ENCODE measurements at places on chromosomes 1 and 21. TPM values are rescaled to one million over a fixed set of nuclear protein-coding genes. Genes with fewer than 3 reads are reported as not detected.

- peaks cover 4% of the 10 kb centered on the region for H3K4me1 ChIP-seq
- no peaks in the 10 kb centered on the region for H3K36me3 ChIP-seq
- peaks cover 4% of the 10 kb centered on the region for H3K27me3 ChIP-seq
- no peak overlapping the region for H3K4me3 ChIP-seq
- peak; percentile 56 for DNase-seq
Measured at GRCh38 chr1:203038891-203039608, 12.8 kb downstream of the PPFIA4 start.

- no peak for DNase-seq
- H3K27ac ChIP-seq, result peak overlapping the region; percentile 96
- peaks cover 25% of the 10 kb centered on the region for H3K36me3 ChIP-seq
- no peaks in the 10 kb centered on the region for H3K27me3 ChIP-seq
Measured at GRCh38 chr1:149843431-149844041, 55.8 kb upstream of the BOLA1 start.

DNA sequence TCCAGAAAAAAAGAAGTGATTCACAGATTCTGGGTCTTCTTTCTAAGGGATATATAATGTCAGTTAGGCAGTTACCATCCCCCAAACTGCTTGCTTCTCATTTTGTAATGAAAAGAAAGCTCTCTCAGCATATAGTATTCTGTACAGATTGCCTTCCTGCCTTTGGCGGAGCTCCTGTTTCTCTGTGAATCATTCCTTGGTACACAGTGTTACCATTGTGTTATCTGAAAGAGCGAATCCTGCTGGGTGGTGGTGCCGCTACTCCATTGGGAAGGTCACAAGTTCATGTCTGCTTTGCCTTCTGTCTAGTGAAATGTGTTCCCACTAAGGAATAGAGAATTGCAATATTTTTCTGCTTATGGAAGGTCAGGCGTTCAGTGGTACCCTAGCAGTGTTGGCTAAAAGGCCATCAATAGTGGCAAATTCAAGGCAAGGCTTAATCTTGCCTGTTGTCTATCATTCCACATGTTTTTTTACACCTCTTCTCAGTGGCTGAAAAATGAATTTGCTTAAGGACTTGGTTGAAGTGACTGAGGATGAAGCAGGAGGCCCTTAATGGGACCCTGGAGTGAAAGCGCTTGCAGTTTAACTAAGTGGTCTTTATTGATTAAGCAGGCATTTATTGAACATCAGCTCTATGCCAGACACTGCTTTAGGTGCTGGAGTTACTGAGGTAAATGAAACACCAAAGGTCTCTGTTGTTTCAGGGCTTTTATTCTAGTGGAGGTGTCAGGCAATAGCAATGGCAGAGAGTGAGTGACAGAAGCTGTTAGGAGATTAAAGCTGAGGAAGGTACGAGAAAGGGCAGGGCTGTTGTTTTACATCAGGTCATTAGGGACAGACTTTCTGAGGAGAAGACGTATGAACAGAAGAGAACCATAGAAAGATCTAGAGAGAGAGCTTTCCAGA is 186.7 kb downstream of the PDE4B start:
- no peak overlapping the region for H3K4me3 ChIP-seq
- no peaks in the 10 kb centered on the region for H3K36me3 ChIP-seq

DNA sequence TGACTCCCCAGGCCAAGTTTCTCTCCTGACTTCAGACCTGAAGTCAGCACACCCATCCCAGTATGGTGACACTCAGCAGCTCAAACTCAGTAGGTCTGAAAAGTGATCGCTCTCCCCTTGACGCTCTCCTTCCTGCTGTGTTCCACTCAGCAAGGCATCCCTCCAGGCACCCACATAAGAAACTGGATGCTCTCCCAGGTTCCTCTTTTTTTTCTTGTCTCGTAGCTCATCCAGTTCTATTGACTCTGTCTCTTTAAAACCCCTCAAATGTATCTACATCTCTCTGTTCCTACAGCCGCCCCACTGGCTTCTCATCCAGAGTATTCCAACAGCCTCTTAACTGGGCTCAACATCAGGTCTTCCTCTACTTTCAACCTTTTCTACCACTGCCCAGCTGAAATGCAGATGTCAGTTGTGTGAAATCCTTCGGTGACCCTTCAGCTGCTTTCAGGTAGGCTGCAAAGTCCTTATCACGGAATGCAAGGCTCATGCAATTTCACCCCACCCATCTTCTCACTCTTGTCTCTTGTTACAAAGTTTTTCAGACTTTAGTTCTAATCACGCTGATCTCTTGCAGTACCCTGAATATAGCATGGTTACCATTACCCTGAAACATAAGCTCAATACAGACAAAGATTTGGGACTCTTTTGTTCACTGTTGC is 286.2 kb upstream of the POU3F1 start:
- no peaks in the 10 kb centered on the region for H3K36me3 ChIP-seq
- no peaks in the 10 kb centered on the region for H3K4me1 ChIP-seq
- no peak overlapping the region for H3K27ac ChIP-seq

DNA sequence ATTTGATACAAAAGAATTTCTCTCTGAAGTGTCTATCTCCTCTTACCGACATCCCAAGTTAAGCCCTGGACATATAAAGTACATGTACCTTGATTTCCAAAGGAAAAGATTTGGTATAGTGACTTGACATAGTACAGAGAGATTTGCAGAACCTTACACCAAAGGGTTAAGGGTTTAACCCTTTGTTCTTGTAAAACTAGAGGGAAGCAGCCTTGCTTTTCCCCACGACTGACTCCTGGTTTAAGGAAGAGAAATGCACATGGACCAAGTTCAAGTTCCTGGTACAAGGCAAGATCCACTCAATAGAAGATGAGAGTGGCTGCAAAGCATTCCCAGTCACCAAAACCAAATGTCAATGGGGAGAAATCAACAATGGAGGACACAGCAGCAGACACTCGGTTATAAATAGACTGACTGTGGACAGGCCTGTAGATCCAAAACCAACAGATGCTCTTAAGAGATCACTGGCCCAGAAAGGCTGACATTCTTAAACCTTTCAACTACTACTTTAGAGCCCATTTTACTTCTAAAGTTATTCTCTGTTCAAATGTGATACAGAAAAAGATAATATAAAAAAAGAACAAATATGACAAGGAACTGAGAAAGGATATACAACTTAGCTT is 69.4 kb downstream of the PUM1 start:
- H3K36me3 ChIP-seq, result peaks cover 89% of the 10 kb centered on the region
- H3K4me3 ChIP-seq, result no peak overlapping the region
- no peak for DNase-seq
- H3K4me1 ChIP-seq, result peaks cover 55% of the 10 kb centered on the region

- no peak overlapping the region for H3K27ac ChIP-seq
- DNase-seq, result no peak
- no peaks in the 10 kb centered on the region for H3K36me3 ChIP-seq
Measured at GRCh38 chr1:247551721-247552120, 2.8 kb downstream of the GCSAML start.

DNA sequence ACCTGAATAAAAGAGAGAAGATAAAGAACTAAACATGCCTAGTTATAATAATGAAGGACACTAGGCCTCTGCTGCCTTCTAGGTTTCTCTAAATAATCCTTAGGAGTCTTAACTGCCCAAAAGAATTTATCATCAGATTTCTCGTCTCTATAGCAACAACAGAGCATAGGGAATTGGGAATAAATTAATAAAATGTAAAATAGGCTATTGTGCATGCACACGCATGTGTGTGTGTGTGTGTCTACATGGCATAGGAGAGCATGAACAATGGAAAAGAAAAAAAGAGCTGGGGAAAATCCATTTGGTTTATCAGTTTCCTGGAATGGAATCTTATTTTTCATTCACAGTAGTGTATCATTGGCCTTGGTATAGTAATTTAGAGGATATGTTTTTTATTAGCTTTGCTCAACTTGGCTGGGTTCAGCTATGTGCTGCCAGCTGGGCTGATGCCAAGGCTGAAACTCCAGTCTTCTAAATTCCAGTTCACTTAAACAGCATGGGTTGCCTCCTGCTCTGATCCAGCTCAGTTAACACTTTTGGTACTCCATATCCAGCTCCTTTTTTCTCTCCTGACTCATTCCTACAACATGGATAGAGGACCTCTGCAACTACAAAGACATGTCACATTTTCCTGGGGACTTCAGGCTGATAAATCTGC is 80.6 kb upstream of the SLFNL1 start:
- H3K27ac ChIP-seq, result no peak overlapping the region
- H3K4me1 ChIP-seq, result no peaks in the 10 kb centered on the region
- DNase-seq, result no peak

- H3K36me3 ChIP-seq, result peaks cover 76% of the 10 kb centered on the region
- H3K4me3 ChIP-seq, result no peak overlapping the region
- peaks cover 38% of the 10 kb centered on the region for H3K4me1 ChIP-seq
- no peaks in the 10 kb centered on the region for H3K27me3 ChIP-seq
- H3K27ac ChIP-seq, result peak overlapping the region; percentile 92
Measured at GRCh38 chr1:25973610-25974321, 24.1 kb downstream of the PAFAH2 start.

DNA sequence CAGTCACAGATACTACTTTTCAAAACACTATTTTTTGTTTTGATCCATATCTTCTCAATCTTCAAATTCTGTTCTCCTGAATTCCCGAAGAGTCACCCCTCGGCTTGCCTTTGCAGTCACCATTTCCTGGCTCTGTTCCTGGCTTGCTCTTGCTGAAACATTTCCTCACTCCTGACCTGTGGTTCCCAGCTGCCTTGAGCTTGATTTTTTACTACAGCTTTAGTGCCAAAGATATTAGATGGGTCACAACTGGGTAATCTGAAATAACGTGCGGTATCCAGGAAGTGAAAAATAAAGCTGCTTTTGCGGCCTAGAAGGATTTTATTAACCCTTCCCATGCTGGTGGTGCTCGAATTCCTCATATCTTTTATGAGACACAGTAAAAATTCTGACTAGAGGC is 318.8 kb downstream of the PCP4 start:
- no peaks in the 10 kb centered on the region for H3K27me3 ChIP-seq
- H3K4me3 ChIP-seq, result no peak overlapping the region
- DNase-seq, result no peak
- H3K27ac ChIP-seq, result no peak overlapping the region
- H3K36me3 ChIP-seq, result no peaks in the 10 kb centered on the region

DNA sequence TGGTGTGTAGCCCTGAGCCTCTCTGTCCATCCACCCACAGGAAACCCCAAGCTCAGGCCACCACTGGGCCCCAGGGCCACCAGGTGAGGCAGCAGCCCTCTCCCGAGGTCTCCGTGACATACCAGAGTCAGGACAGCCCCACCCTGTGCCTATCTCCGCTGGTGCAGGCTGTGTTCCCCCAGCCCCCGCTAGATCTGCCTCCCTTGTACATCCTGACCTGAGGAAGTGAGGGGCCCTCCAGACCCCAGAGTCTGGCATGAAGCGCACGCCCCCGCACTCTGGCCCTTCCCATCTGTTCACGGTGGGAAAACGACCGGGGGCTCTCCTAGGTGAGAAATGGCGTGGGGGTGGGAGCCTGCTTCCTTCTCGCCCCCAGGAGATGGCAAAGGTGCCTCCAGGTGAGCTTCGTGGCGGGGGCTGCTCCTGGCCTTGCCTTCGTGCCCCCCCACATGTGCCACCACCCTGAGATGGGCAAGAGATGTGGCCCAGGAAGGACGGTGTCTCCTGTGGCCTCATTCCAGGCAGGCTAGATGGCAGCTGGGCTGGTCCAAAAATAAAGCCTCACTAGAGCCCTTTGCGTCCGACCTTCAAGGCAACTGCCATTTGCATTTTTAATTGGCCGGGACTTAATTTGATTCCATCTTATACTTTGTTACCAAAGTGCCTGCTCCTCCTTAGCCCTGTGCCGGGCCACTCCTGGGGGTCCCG is 3.1 kb downstream of the GABRD start:
- H3K27ac ChIP-seq, result no peak overlapping the region
- H3K27me3 ChIP-seq, result peaks cover 46% of the 10 kb centered on the region
- H3K4me1 ChIP-seq, result peaks cover 7% of the 10 kb centered on the region
- H3K36me3 ChIP-seq, result no peaks in the 10 kb centered on the region
- no peak overlapping the region for H3K4me3 ChIP-seq
- no peak for DNase-seq

DNA sequence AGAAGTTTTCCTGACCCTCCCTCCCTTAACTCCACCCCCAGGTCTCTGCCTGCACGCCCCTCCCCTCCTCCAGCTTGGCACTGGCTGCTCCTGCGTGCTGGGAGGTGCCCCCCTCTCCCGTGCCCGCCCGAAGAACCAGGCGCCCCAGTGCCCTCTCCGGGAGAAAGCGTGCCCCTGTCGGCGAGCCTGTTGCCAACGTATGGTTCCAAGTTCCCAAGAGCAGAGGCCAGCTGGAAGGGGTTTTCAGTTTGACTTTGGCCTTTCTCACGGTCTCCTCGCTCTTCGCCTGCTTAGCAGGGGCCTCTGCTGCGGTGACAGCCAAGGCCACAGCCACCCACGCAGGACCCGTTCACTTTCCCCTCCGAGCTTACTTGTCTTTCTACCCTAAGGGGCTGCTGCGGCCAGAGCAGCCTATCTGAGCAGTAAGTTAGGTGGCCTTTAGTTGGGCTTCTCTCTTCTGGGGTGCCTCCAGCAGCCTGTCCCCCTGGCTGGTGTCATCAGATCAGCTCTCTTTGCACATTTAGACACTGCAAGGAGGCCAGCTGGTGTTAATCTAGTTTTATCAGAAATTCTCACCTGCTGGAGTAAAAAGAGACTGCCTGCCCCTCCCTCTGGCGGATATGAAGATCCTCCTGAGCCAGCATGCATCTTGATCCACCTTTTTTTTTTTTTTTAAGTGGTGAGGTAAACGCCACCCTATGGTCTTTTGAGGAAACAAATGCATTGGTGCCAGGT is 1.5 kb downstream of the STUM start:
- peak overlapping the region; percentile 87 for H3K4me3 ChIP-seq
- no peaks in the 10 kb centered on the region for H3K36me3 ChIP-seq
- peaks cover 17% of the 10 kb centered on the region for H3K27me3 ChIP-seq
- DNase-seq, result peak; percentile 28
- H3K4me1 ChIP-seq, result peaks cover 18% of the 10 kb centered on the region

- H3K4me3 ChIP-seq, result no peak overlapping the region
- no peak overlapping the region for H3K27ac ChIP-seq
- DNase-seq, result no peak
Measured at GRCh38 chr1:224632921-224633321, 16.8 kb downstream of the CNIH3 start.

DNA sequence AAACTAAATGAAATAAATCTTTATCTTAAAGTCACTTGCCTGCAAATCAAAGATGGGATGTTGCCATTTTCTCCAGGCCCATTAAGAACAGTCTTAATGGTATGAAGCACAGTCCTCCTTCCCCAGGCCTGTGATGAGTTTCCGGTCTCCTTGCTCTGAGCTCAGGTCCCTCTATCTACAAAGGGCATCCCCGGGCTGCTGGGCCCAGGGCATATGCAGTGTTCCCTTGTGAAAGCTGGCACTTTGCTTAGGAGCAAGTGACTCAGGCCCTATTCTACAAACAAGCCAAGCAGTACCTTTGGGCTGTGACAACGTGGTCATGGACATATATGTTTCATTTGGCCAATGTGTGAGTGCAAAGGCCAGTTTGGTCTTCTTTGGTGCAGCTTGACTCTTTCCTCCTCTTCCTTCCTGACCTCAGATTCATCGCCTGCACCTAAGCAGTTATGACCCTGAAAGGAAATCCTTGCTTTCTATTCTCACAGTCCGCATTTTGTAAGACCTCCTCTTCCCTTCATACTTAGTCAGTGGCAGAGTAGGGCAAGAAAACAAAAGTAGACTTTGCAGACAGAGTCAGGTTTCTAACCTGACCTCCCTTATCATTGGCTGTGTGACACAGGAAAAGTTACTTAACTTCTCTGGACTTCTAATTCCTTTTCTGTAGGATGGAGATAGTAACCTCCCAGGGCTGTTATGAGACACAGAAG is 109.5 kb downstream of the ERG start:
- peaks cover 9% of the 10 kb centered on the region for H3K27me3 ChIP-seq
- H3K4me1 ChIP-seq, result peaks cover 2% of the 10 kb centered on the region
- no peak overlapping the region for H3K27ac ChIP-seq
- no peaks in the 10 kb centered on the region for H3K36me3 ChIP-seq

The MEX3A gene
- total RNA-seq, result not detected

The TNFAIP8L2 gene
- 31.5 TPM for total RNA-seq

The C1orf141 gene
- not detected for total RNA-seq

The TCHHL1 gene
- not detected for total RNA-seq

The LYPLAL1 gene
- 23.2 TPM for total RNA-seq

The LCE1D gene
- total RNA-seq, result not detected
